ENCODE measurements at places on chromosomes 5 and 9.
A peak's percentile ranks its signal among the peaks of the same experiment; 100 is the strongest.

- DNase-seq, result no peak
Measured at GRCh38 chr5:149237662-149238061, 34.0 kb upstream of the AFAP1L1 start.

GRCh38 chr5:1751864-1752822 is 47.5 kb downstream of the MRPL36 start:
- no peak for DNase-seq

DNA sequence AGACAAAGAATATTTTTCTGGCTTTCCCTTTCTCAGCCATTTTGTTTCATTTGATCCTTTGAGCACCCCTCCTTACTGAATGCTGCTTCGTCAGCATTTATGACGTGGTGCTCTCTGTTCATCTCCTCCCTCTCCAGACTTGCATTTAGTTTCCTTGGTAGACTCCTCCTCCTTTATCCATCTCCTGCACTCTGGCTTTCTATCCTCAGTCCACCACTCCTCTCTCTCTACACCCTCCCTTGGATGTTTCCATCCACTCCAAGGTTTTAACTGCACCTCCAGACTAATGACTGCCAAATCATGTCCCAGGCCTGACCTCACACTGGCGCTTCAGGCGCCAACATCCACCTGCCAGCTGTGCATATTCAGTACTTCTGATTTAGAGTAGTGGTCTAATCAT is 245.4 kb downstream of the RAB3C start:
- DNase-seq, result no peak

DNA sequence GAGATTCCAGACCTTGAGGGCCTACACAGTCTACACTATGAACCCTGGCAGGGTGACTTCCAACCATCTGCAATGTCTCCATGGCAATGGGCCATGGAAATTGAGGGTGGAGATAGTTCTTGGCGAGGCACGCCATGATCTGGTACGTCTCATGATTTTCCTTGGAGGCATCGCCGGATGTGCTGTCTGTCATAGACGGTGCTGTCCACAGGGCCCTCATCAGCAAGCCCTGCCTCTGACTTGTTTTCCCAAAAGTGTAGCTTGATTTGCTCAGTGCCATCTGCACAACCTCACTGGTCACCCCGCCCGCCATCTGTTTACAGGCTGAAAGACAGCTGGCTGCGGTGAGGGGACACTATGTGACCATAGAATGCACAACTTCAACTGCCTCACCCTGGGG is 73.5 kb downstream of the BOD1 start:
- DNase-seq, result no peak

- DNase-seq, result no peak
Measured at GRCh38 chr9:86634501-86634900, 280.3 kb upstream of the TUT7 start.

DNA sequence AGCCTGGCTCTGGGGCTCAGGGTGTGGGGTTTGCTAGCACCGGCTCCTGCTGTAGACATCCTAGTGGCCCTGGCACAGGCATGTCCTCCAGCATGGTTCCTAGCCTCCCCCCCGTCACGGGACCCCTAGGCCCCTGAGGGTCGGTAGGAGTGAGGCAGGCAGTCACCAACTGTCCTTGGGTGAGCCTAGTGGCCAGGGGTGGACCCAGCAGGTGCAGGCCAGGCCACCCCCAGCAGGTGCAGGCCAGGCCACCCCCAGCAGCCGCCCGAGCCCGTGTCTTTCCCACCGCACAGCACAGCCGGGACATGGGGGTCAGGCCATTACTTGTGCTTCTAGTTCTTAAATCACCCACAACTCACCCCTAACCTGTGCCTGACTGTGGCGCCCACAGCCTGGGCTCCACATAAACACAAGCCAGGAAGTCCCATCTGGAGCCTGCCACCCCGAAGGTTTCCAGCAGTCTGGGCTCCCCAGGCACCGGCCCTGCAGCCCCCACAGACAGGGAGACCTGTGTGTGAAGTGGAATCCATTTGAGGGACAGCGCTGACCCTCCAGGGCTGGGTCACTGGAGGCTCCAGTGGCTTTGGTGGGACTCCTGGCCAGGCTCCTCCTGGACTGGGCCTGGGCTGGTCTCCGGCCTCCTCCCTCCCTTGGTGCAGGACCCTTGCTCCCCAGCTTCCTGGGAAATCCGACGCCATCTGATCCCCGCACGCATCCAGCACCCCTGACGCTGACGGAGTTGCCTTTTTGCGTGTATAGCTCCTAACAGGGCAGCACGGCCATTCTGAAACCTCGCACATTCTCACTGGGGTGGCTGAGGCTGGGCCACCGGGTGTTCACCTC is 114.1 kb upstream of the LPCAT1 start:
- no peak for DNase-seq

GRCh38 chr9:137491735-137492432 is 32.8 kb upstream of the NSMF start:
- no peak for DNase-seq

- no peak for DNase-seq
Measured at GRCh38 chr5:181008136-181008535, 19.5 kb downstream of the BTNL3 start.

GRCh38 chr9:117063721-117064471 is 351.0 kb downstream of the ASTN2 start:
- no peak for DNase-seq

GRCh38 chr5:126647071-126647470 is 46.3 kb downstream of the PHAX start:
- DNase-seq, result no peak

DNA sequence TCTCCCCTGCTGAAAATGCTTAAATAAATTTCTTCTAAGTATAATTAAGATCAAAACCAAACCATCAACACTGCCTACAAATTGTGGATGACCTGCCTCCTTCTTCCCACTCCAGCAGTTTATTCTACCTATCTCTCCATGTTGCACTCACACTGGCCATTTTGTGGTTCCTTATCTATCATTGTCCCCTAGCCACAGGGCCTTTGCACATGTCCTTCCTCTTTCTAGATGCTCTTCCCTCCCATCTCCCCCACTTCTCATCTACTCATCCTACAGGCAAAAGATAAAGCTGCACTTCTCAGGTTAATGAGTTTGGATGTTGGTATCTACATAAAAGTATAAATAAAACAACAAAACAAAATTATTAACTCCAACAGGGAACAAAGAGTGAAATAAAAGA is 70.6 kb upstream of the CCNG1 start:
- DNase-seq, result no peak

DNA sequence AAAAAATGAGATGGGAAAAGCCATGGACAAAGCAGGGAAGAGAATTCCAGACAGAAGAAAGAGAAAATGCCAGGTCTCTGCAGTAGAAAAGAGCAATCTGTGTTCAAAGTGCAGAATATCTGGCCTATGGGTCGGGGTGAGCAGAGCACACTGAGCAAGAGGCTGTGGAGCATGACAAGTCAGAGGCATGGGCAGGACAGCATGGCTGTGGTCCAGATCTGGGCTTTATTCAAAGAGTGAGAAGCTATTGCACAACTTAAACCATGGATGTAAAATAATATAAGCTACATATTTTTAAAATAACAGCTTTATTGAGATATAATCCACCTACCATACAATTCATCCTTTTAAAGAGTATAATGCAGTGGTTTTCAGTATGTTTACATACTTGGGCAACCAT is 133.1 kb upstream of the SPDL1 start:
- DNase-seq, result no peak

DNA sequence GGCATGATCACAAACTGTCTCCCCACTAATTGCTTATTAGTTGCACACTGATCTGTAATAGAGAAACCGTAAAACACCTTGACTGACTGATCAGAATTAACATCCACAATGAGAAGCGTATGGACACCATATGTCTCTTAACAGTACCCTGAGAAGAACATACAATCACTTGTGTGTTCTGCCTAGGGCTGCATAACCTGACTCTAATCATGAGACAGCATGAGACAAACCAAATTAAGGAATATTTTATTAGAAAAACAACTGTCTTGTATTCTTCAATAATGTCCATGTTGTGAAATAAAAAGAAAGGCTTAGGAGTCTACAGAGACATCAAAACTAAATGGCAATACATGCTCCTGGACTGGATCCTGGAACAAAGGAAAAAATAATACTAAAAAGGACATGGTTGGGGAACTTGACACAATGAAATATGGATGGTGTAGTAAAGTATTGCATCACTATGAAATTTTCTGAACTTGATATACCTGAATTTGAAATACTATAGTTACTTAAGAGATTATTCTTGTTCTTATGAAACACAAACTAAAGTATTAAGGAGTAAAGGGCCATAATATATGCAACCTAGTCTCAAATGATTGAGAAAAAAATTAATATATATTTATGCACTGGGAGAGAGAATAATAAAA is 162.1 kb downstream of the CWC27 start:
- DNase-seq, result no peak

DNA sequence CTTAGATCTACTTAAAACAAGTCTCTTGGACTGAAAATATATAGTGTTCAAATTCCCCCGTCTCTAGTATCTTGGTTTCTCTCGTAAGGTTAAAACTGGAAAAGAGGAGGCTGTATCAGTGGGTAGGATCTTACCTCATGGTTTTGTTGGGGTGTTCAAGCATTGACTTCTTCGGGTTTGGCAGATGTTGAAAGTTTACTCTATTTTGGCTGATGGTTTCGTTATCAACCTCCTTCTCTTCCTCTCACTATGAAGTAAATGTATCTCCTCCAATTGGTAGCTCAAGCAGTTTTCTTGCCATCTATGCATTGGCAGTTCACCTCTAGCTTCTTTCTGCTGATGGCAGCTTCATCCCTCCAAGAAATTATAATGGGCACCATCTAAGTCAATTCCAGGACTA is 506.5 kb upstream of the GRIN3A start:
- no peak for DNase-seq

DNA sequence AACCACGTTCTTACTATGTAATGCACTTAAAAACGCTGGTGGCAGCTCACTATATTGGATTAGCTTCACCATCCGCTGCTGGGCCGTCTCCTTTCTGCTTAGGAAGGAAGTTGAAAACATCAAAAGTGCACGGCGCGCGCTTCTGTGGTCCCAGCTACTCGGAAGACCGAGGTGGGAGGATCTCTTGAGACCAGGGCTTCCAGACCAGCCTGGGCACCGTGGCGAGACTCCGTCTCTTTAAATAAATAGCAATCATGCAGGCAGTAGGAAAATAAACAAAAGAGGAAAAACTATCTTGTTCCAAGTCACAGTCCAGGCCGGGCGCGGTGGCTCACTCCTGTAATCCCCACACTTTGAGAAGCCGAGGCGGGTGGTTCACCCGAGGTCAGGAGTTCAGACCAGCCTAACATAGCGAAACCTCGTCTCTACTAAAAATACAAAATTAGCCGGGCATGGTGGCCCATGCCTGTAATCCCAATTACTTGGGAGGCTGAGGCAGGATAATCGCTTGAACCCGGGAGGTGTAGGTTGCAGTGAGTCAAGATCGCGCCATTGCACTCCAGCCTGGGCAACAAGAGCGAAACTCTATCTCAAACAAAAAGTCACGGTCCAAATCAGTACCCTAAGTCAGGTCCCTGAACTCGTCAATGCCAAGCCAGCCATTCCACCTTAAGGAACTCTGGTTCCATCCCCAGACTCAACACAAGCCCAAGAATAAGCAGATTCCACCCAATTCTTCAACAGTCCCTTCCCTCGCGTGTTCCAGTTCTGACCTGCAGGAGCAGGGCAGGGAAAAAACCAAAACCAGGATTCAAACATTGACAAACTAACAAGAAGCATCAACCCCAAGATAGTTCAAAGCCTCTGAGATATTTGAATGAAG is 1.0 kb upstream of the GOLGA1 start:
- peak; percentile 17 for DNase-seq

DNA sequence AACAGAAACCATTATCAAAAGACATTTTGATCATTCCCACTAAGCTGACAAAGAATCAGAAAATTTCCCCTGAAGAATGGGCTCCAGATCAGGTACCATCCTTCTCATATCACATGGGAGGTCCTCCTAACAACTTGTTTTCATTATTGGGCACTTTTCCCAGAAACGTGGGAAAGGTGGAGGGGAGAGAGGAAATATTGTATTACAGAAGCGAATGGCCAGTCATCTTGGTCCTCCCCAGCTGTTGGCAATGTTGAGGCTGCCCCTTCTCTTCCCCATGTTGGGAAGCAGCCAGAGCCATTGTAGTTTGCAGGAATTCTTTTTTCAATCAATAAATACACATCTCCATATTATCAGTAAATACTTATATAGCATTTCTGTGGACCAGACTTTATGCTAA is 126.2 kb upstream of the ZNF608 start:
- no peak for DNase-seq

DNA sequence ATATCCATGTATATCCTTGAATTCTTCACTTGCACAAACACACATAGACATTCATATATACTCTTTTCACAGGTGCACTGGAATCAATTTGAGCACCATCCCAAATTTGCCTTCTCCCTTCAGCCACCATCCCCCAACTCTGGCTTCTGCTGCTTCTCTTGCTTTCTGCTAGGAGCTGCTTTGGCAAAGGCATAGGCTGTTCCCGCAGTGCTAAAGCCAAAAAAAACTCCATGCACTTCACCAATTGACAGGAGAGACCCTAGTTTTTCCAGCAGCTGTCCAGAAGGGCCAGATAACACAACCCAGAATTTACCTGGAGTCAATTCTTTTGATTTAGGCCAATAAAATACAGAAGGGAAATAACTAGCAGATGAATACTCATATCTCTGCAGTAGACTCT is 251.3 kb downstream of the NR2F1-AS1 start:
- DNase-seq, result no peak

GRCh38 chr5:175712313-175712680 is 54.4 kb downstream of the HRH2 start:
- no peak for DNase-seq

- no peak for DNase-seq
Measured at GRCh38 chr5:137073189-137073588, 425.9 kb downstream of the SPOCK1 start.

DNA sequence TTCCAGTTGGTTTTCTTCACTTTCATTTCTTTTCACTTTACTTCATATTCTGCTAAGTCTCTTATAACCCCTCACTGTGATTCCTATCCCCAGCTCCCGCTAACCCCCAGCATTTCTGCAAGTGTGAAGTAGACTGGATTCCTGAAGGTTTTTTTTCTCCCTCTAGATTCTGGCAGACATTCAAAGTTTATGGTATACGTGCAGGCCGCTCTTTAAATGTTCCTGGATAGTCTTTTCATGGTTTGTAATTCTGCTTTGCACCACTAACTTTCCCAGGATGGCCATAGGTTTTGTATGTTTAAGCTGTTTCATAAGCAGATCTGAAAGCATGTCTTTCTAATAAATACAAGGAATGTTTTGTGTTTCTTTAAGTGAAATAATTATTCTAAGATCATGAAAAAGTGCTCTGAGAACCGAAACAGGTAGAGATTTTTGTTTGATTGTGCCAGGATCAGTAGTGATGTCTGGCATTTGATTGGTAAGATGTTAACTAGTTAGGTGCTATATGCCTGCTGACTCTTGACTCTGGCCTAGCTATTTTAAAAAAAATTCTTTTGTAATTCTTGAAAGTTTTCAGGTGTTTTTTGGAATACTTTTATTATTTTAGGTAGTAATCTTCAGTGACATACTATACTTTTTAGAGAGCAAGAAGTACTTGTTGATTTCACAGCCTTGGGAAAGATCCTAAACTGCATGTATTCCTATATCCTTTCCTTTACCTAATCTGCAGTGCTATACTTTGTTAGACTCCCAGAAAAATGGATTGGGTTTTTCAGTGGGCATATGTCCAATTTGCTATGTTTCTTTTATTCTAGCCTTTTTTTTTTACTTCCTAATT is 29.7 kb downstream of the CNOT6 start:
- no peak for DNase-seq

All from activated CD8-positive, alpha-beta memory T cell treated with anti-CD3 and anti-CD28 coated beads for 1 hour (primary cell).